ENCODE measurements at places on chromosomes 16 and 17.

- DNase-seq: no peak
These were observed 20.7 kb upstream of the BCAR1 start for GRCh38 chr16:75272097-75272551.

DNA sequence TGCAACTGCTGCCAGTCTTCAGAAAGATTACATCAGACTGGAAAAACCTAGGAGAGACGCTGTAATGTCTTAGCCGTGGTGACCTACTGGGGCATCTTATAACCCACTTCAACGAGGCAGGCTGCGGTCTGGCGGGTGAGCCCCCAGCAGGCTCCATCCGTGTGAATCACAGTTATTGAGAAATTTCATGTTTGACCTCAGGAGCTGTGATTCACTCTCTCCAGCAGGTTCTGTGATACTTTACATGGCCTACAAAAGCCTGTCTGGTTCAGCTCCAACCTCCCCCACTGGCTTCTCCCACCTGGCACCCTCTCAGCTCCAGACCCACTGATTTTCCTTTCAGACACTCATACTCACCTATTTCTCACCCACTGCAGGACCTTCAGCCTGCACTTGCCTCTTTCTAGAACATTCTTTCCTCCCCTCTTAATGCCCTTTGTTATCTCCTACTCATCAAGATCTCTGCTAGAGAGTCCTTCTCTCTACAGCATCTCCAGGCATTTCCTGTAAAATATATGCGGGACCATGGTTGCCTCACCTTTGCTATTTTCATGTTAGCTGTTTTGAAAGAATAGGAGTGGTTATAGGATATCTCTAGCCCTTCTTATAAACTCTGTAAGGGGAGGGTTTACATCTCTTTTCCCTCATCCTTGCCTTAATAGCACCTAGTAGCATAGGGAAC lies 227.9 kb downstream of the MAF start:
- no peak for DNase-seq

DNA sequence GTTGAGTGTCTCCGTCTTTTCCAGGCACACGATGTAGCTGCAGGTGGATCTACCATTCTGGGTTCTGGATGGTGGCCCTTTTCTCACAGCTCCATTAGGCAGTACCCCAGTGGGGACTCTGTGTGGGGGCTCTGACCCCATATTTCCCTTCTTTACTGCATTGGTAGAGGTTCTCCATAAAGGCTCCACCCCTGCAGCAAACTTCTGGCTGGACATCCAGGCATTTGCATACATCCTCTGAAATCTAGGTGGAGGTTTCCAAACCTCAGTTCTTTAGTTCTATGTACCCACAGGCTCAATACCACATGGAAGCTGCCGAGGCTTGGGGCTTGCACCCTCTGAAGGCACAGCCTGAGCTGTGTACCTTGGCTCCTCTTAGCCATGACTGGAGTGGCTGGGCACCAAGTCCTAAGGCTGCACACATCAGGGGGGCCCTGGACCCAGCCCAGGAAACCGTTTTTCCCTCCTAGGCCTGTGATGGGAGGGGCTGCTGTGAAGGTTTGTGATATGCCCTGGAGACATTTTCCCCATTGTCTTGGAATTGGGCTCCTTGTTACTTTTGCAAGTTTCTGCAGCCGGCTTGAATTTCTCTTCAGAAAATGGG lies 14.0 kb downstream of the ABCC1 start:
- no peak for DNase-seq

GRCh38 chr16:7976125-7976524 lies 614.2 kb downstream of the TMEM114 start:
- no peak for DNase-seq

DNA sequence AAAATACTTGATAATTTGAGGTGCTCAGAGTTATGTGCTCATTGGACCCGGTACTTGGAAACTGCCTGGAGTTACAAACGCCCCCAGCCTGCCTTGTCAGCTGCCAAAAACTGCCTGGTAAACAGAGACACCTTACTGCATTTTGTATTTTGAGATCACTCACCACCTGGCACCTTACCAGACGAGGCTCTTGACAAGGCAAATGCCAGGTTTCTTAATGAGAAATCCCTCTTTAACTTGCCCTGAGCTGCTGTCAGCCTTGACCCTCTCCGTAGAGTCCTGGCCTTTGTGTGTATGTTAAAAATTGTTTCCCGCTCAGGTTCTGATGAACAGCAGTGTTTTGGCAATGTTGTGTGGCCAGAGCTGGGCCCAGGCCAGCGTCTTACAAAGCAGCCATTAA lies 28.8 kb downstream of the SYT17 start:
- DNase-seq: no peak

GRCh38 chr17:74892974-74893911 lies at the start of gene FADS6:
TSS of gene FADS6 (minus strand) at chr17:74893633. CDS start at chr17:74893595, 38 bp downstream.
- DNase-seq: peak; percentile 41

GRCh38 chr17:50465171-50465570 lies 3.5 kb downstream of the CHAD start:
- DNase-seq: no peak
